ENCODE measurements at places on chromosomes 5 and 9.

DNA sequence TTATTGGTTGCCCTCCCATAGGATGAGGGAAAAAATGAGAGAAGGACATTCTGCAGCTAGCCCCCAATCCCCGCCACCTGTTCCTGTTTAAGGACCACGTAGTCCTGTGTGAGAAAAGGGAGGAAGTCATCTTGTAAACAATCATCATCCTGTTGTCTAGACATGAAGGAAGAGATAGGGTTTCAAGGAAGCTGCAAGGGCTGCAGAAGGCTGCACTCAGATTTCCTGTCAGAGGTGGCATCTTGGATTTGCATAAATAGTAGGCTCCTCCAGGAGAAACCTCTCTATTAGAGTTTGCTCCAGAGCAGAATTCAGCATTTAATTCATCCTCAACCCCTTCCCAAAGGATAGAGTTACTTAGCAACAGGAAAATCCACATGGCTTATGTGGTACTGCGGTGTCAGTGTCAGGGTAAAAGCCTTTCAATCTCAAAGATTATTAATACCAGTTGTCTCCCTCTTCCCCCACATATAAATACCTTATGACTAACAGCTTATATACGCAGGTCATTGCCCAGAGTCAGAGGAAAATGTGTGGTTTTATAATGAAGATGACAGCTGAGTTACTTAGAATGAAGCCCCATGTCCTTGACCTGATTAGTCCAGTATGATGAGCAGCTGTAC is 4.6 kb upstream of the DNAJC18 start:
- DNase-seq, result no peak

DNA sequence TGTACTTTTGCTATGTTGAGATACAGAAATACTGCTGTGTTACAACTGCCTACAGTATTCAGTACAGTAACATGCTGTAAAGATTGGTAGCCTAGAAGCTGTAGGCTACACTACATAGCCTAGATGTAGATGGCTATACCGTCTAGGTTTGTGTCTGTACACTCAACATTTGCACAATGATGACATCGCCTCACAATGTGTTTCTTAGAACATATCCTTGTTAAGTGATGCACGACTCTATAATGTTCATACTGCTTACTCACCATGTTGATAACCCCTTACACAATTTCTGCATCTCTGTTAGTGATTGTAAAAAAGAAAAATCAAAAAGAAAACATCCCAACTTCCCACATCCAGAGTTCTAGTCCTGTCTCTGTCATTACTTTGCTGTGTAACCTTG is 450.0 kb downstream of the CCDC171 start:
- no peak for DNase-seq

- DNase-seq, result no peak
Measured at GRCh38 chr5:3310541-3311261, 284.9 kb upstream of the IRX1 start.

GRCh38 chr9:114166614-114167572 is 11.6 kb downstream of the COL27A1 start:
- no peak for DNase-seq

DNA sequence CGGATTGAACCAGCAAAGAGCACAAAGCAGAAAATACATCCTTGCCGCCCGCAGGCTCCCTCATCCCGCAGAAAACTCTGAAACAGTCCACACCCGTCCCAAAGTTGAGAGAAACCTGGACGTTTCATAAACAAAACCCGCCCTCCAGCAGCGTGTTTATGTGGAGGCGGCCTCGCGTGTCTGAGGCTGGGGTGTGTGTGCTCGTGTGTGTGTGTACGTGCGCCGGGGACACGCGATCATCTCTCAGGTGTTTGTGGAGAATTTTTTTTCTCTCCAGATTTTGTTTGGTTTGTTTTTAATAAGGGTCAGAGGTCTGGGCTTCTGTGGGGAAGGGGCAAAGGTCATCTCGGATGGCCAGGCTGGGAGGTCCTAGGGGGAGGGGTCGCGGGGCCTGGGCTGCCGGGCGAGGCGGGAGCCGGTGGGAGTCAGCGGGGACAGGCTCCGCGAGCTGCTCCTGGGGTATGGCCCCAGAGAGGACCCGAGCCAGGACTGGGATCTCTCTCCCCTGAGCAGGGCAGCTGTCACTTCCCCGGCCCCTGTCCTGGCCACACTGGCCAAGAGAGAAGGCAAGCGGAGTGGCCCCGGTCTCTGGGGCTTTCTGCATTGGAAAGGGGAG is 206.4 kb downstream of the C9orf50 start:
- no peak for DNase-seq

- no peak for DNase-seq
Measured at GRCh38 chr5:138585157-138585556, 10.0 kb upstream of the HSPA9 start.

DNA sequence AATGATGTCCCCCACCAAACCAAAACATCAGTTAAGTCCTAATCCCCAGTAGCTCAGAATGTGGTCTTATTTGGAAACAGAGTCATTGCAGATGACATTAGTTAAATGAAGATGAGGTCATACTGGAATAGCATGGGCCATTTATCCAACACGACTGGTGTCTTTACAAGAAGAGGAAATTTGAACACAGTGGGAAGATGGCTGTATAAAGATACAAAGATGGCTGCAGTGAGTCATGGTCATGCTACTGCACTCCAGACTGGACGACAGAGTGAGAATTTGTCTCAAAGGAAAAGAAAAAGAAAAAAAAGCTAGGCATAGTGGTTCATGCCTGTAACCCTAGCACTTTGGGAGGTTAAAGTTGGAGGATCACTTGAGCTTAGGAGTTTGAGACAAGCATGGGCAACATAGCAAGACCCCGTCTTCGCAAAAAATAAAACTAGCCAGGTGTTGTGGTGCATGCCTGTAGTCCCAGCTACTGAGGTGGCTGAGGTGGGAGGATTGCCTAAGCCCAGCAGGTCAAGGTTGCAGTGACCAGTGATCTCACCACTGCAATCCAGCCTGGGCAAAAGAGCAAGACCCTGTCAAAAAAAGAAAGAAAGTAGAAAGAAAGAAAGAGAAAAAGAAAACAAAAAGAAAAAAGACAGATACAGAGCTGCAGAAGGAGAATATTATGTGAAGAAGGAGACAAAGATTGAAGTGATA is 130.0 kb upstream of the CDKN2B start:
- DNase-seq, result no peak

DNA sequence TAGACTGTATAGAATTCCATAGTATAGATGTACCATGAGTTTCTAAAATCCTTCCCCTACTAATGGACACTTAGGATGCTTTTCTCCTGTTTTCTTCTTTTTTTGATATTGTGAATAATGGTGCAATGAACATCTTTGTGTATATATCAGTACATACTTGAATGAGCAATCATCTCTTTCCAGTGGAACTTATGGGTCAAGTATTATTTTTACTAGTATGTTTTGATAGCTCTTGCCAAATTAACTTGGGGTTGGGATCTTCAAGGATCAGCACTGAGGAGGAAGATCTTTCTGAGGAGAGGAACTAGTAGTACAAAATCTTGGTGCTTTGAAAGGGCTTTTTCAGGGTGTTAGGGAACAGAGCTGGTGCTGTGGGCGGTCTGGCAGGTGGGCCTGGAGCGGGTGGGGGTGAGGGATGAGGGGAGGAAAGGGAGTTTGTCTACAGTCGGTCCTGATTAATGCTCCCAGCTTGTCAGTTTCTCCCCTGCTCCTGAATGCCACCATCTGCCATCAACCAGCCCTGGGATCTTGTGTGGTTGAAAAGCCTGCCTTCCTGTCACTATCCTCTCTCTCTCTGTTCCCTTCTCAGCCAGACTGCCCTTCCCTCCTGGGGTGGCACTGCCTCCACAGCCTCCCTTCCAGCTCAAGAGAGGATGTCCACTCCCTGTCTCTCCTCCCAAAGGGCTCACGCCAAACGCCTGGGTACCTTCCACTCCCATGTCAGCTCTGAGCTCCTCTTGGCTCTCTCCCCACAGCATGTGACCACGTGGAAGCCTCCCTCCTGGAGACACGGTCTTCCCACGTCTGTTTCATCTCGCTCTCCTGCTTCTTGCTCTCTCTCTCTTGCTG is 185.9 kb downstream of the DAB2IP start:
- DNase-seq, result no peak

- peak; percentile 64 for DNase-seq
Measured at GRCh38 chr9:22158927-22159346, 149.8 kb upstream of the CDKN2B start.

DNA sequence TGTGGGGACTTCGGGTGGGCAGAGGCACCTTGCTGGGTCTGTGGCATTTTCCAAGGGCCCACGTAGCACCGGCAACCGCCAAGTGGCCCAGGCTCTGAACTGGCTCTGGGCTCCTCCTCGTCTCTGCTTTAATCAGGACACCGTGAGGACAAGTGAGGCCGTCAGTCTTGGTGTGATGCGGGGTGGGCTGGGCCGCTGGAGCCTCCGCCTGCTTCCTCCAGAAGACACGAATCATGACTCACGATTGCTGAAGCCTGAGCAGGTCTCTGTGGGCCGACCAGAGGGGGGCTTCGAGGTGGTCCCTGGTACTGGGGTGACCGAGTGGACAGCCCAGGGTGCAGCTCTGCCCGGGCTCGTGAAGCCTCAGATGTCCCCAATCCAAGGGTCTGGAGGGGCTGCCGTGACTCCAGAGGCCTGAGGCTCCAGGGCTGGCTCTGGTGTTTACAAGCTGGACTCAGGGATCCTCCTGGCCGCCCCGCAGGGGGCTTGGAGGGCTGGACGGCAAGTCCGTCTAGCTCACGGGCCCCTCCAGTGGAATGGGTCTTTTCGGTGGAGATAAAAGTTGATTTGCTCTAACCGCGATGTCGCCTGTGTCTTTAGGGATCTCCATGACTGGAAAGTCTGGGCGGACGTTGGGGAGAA is 5.8 kb downstream of the DPP7 start:
- DNase-seq, result no peak

GRCh38 chr5:66323529-66323895 is 179.4 kb downstream of the SREK1 start:
- DNase-seq, result no peak

GRCh38 chr9:113593682-113594281 is 130.3 kb downstream of the RGS3 start:
- DNase-seq, result peak; percentile 57
